Calu3 (cell line): ENCODE measurements at places on chromosomes 2 and 18.
A peak's percentile ranks its signal among the peaks of the same experiment; 100 is the strongest.

- DNase-seq, result no peak
Measured at GRCh38 chr18:29217124-29217915, 1040.4 kb upstream of the CDH2 start.

GRCh38 chr2:70648961-70649360, 95.3 kb upstream of the TGFA start:
- DNase-seq, result no peak

- DNase-seq, result no peak
Measured at GRCh38 chr2:98598781-98599428, 9.4 kb downstream of the COA5 start.

DNA sequence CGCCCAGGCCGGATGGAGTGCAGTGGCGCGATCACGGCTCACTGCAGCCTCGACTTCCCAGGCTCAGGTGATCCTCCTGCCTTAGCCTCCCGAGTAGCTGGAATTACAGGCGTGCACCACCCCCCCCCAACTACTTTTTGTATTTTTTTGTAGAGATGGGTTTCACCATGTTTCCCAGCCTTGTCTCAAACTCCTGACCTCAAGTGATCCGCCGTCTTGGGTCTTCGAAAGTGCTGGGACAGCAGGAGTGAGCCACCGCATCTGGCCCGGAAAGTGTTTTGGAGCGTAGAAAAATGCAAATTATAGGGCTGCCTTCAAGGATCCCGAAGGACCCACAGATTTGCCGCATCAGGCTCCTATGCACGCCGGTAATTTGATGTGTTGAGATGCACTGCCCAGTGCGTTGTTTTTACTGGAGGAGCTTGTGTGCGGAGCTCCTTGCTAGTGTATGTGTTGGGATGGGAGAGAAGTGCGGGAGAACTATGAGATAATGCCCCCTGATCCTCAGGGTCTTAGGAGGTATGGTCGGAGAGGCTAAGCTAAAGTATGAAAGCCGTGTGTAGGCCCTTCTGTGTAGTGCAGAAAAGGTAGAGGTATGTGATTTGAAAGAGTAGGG, 1.2 kb upstream of the CLASP1 start:
- no peak for DNase-seq

GRCh38 chr2:166084301-166084700, 43.5 kb downstream of the SCN1A start:
- no peak for DNase-seq

GRCh38 chr18:48804856-48805610, 145.7 kb downstream of the SMAD7 start:
- DNase-seq, result no peak

GRCh38 chr2:68925295-68925896, 27.3 kb downstream of the GKN2 start:
- peak; percentile 55 for DNase-seq

DNA sequence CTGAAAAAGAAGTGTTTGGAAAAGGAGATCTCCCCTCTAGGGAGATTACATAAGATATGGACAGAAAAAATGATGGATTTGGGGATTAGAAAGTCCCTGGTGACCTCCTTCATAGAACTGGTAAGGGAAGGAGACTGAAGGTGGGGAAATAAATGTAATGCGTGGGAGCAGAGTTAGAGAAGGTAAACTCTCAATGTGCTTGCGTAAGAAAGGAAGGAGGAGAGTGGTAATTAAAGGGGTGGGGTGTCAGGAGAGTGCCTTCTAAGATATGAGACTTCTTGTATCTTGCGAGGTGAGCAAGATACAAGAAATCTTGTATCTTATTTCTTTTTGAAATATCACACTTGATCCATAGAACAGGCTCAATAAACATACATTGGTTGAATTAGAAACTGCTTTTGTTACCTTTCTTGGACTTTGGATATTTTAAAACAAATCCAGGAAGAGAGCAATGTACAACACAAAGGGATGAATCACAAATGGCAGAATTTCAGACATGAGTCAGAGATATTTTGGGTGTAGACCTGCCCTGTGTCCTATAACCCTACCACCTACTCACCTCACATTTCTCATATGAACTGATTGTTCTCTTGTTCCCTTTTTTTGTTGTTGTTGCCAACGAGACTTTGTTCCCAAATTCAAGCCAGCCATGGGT, 342.4 kb downstream of the INSIG2 start:
- peak; percentile 4 for DNase-seq

GRCh38 chr2:196336715-196337114, 165.3 kb upstream of the STK17B start:
- DNase-seq, result no peak

DNA sequence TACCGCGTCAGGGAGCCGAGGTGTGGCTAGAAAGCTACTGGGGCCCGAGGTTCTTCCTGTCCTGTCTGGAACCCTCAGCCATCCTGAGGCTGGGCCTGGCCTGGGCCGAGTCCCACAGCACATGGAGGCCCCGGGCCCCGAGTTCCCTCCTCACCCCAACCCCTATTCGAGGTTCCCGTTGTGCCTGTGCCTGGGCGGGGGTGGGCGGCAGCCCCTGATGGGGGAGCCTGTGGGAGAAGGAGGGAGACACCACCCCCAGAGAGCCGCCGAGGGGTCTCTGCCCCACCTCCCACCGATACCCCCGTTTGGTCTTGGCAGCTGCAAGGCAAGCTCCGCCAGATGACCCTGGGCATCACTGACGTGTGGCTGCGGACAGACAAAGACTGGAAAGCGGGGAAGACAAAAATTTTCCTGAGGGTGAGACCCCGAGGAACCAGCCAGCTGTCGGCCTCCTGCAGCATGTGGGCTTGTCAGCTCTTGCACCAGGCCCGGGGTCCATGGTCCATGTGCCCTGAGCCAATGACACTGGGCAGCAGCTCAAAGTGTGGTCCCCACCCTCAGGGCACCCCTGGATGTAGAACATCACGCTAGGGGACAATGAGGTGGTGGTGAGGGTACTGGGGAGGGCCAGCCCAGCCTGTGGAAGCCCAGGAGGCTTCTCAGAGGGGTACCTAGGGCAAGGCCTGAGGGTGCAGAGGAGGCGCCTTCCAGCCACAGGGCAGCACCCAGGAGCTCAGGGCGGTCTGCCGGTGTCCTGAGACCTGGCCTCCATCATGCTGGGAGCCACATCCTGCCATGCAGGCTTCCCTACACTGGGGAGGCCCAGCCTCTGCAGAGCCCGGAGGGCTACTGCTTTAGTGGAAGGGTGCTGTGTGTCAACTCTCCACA, 52.5 kb upstream of the GPR17 start:
- DNase-seq, result no peak
